ENCODE measurements at places on chromosomes 13 and 19.
A peak's percentile ranks its signal among the peaks of the same experiment; 100 is the strongest.

DNA sequence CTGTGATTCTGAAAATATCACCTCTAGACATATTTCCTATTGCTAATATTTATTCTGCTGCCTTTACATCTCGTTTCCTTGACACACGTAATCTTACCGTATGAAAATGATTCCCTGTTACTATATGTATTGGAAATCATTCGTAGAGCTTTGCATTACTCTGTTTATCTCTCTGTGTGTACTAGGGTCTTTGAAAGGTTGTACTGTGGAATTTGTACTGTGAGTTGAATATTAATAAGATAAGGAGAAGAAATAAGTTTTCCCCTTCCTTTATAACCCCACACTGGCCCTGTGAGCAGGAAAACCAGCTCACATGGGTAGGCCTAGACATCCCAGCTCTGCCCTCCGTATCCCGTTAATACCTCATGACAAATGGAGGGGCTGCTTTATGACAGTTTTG lies 354.9 kb downstream of the KLF5 start:
- DNase-seq = no peak

DNA sequence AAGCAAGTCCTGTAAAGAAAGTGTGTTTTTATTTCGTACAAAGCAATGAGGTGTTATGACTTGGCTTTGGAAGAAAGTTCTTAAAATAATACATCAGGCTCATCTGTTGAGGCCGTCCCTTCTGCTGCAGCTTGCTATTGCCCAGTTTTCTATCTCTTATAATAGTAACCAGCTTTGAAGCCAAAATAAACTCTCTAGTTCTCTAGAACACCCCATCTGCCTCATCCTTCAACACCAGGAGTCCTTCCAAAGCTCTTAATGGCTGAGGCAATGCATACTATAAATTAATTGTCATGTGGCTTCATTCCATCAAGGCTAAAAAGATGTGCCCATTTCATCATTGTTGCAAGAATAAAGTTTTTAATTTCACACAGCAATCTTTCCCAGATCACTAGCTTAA lies 49.4 kb upstream of the IPO5 start:
- no peak for DNase-seq

- DNase-seq = no peak
Observed at GRCh38 chr13:111610879-111611278, 290.4 kb downstream of the TEX29 start.

DNA sequence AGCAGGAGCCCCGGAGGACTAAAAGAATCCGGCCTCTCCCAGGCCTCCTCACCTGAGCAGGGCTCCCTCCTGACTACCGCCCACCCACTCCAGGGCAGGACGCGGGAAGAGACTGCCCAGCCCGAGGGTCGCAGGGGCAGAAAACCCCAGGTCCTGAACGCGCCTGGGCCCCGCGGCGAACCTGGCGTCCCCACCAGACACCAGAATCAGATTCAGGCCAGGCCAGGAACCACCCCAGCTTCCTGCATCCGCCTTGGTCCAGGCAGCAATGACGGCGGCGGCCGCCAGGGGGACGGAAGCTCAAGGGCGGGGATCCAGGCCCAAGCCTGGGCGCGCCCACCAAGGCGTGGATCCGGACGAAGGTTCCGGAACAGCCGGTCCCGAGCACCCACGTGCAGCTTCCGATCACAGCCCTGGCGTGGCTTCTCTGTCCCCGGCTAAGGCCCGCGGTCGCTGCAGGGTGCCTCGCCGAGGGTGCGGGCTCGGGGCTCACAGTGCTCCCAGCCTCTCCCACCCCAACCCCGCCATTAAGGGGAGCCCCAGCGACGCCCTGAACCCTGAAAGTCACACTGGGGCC lies 3.6 kb downstream of the LGALS7 start:
- DNase-seq = peak; percentile 92

DNA sequence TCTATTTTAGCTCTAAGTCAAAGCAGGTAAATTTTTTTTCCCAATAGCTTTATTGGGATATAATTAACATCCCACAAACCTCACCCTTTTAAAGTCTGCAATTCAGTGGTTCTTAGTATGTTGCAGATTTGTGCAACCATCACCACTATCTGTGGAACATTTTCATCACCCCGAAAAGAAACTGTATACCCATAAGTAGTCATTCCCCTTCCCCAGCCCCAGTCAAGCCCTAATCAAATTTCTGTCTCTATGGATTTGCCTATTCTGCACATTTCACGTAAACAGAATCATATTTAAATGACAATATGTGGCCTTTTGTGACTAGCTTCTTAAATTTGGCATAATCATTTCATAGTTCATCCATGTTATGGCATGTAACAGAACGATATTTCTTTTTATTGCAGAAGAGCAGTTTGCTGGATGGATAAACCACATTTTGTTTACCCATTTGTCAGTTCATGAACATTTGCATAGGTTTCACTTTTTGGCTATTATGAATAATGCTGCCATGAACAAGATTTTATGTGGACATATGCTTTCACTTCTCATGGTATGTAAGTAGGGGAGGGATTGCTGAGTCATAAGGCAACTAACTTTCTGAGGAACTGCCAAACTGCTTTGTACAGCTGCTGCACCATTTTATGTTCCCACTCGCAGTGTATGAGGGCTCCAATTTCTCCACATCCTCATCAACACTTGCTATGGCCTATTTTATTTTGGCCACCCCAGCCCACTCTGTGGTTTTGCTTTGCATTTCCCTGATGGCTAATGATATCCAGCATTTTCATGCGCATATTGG lies 10.9 kb downstream of the SLC46A3 start:
- DNase-seq = peak; percentile 42

- no peak for DNase-seq
Observed at GRCh38 chr13:51251480-51251879, 29.3 kb downstream of the FAM124A start.

DNA sequence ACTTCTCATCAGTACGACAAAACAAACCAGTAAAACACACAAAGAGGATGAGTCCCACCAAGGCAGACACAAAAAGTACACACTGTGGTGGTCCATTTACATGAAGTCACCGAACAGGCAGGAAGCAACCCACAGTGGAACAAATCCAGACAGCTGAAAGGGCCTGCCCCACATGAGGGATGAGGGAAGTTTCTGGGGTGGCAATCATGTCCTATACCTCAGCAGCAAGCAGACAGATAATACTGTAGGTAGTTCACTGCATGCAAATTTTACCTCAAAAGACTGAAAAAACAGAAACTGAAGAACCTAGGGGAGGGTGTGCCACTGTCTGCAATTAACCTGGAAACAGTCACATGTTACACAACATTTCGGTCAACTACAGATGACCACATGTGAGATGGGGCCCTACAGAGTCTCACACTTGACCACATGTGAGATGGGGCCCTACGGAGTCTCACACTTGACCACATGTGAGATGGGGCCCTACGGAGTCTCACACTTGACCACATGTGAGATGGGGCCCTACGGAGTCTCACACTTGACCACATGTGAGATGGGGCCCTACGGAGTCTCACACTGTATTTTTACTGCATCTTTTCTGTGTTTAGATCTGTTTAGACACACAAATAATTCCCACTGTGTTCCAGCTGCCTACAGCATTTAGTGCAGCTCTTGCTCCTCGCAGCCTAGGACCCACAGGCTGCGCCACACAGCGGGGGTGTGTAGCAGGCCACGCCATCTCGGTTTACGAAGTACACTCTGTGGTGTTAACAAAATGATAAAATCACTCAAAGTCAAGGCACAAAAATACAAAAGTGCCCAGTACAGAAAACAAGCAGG lies 22.2 kb downstream of the PCID2 start:
- DNase-seq = no peak

GRCh38 chr13:75513271-75513670 lies 24.4 kb downstream of the COMMD6 start:
- no peak for DNase-seq

- DNase-seq = no peak
Observed at GRCh38 chr13:98050041-98050466, 92.8 kb upstream of the FARP1 start.

DNA sequence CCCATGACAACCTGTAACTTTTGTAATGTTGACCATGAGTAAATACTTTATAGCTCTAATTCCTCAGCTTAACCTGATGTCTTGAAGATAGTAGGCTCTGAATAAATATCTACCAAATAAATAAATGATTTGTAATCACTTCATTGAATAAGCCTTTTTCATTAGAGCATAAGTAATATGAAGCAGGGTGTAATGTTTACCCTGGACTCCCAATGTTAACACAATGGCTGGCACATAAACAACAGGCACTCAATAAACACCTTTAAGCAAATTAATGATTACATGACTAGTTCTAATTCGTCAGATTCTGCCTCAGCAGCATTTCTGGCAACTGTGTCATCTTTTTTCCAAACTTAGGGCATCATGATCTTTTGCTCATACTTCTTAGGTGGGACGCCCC lies 396.3 kb downstream of the LIG4 start:
- no peak for DNase-seq

DNA sequence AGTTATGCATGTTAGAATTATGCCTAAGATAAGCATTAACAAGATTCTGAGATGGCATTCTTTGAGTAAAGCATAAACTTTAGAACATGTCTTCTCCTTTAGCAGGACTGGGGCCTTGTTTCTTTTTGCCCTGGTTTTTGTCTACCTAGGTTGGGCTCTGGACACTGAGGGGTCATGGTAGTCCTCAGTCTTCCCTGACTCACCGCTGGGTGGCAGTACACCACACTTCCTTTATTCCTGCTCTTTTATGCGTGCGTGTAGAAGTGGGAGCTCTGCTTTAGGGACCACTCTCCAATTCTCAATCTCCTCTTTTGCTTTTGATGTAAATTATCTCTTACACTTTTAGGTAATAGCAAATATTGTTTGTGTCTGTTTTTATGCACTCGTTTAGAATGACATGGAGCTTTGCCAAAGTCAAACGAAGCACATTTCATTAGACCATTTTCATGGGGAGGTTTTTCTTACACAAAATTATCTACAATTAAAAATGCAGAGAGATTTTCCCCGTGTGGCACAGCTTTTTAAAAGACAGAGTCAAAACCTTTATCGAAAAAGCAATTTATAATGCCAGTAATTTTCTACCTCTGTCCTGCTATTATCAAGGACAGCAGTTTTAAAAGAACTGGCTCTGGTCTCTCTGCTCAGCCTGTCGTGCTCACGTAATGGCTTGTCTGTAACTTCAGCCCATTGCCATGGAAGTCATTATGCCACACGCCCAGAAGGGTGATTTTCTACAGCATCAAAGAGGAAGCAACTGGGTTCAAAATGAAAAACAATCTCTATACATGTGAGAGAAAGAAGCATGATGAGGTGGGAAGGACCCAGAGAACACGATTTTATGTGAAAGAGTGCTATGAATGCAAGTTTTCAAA lies 413.9 kb downstream of the COG6 start:
- peak; percentile 69 for DNase-seq

GRCh38 chr19:39599116-39599515 lies 3.2 kb upstream of the LGALS13 start:
- no peak for DNase-seq

GRCh38 chr19:46726551-46726950 lies 9.6 kb upstream of the PRKD2 start:
- DNase-seq = no peak

DNA sequence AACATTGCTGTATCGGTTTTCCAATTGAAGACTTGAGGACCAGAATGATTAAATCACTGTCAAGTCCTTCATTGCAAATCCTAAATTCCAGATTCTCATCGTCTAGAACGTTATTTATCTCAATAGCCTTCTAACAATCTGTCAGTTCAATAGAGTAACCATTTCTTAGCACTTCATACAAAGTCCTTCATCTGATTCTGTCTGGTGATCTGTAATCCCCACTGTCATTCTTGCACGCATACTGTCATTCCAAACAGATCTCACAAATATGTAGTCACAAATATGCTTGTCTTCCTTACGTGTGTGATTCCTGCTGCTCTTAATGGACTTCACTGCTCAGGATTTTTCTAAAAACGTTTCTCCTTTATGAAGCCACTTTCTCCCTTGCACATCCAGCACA lies 1197.5 kb downstream of the EFNB2 start:
- DNase-seq = no peak

DNA sequence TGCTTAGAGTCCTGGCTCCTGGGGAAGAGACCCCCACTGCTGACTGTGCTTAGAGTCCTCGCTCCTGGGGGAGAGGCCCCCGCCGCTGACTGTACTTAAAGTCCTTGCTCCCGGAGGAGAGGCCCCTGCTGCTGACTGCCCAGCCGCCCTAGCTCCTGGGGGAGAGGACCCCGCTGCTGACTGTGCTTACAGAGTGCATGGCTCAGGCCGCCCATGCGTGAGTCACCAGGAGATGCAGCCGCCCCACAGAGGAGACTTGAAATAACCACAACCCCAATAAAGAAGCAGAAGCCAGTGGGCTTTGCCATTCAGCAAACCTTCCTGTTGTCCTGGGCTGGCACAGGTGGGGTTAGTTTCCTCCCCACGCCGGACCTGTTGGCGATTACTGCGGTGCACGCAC lies 79.2 kb upstream of the C13orf46 start:
- DNase-seq = no peak

DNA sequence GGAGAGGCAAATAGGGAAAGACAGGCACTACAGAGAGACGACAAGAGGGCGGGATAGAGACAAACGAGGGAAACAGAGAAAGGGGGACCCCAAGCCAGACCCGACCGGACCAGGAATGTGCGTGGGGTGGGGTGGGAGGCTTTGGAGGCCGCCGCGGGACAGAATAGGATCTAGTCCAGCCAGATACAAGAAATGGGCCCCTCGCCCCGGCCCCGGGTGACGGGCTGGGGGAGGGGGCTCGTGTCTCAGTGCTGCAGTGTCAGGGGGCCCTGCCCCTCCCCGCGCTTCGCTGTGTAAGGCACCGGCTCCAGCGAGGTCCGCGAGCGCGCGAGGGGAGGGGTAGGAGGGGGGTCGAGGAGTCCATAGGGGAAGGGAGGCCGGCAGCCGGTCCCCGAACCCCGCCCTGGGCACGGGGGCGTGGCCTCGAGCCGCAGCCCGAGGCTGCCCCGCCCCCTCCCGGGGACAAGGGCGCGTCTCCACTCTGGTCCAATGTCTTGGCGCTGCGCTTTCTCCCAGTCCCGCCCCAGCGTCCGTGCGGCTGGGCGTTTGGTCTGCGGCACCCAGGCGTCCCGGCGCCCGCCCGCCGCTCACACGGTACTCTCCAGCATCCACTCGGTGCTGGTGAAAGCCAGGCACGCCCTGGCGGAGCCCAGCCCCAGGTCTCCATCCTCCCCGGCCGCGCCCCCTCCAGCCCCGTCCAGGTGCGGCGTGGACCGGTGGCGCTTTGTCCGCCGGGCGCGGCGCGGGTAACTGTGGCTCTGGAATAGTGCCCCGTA lies 11.0 kb downstream of the IFNL1 start:
- DNase-seq = no peak

GRCh38 chr13:98094678-98095266 lies 48.1 kb upstream of the FARP1 start:
- DNase-seq = no peak

DNA sequence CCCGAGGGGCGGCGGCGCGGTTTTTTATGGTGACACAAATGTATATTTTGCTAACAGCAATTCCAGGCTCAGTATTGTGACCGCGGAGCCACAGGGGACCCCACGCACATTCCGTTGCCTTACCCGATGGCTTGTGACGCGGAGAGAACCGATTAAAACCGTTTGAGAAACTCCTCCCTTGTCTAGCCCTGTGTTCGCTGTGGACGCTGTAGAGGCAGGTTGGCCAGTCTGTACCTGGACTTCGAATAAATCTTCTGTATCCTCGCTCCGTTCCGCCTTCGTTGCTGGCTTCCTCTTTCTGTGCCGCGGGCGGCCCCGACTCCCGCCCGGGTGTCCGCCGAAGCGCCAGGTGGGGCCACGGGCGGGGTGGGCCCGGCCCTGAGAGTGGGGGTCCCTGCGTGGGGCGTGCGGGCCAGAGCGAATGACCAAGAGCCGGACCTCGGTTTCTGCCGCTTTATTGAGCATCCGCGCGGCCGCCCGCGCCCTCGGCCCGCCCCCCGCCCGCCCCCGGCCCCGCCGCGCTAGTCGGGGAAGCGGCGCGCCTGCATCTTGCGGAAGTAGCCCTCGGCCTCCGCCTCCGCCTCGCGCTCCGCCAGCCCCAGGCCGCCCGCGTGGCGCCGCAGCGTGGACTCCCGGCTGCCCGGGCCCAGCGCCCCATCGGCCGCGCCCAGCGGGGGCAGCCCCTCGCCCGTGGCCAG lies 9.6 kb downstream of the PLPPR3 start:
- DNase-seq = no peak

All from germinal center (tissue), 1 donor.